ENCODE measurements at places on chromosomes 1 and 21. TPM values are rescaled to one million over a fixed set of nuclear protein-coding genes. Genes with fewer than 3 reads are reported as not detected.

- no peak for DNase-seq
Observed at GRCh38 chr1:221776495-221777301, 34.8 kb upstream of the DUSP10 start.

DNA sequence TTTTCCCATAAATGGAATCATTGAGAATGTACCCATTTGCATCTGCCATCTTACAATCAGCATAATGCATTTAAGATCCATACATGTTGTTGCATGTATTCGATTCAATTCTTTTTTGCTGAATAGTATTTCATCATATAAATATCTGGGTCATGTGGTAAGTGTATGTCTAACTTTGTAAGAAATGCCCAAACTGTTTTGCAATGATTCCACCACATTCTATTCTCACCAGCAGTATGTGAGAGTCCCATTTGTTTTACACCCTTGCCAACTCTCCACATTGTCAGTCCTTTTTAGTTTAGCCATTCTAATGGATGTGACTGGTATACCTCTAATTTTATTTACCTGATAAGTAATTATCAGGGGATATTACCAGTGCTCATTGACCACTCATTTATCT is 115.8 kb upstream of the PBX1 start:
- no peak for DNase-seq

GRCh38 chr1:8854240-8854639 is 24.2 kb downstream of the ENO1 start:
- DNase-seq = no peak

Gene RPE65
- not detected for total RNA-seq

Gene TEX38
- not detected for total RNA-seq
